Lung (tissue), 17 donors: ENCODE measurements at places on chromosomes 7 and 10. TPM values are rescaled to one million over a fixed set of nuclear protein-coding genes. Genes with fewer than 3 reads are reported as not detected.

PON1 gene
- polyA plus RNA-seq: 2.3 TPM

- DNase-seq: peak; percentile 32
Observed at GRCh38 chr7:26447116-26447515, 155.5 kb downstream of the SNX10 start.

- no peak for DNase-seq
Observed at GRCh38 chr7:142815134-142815533, 39.7 kb upstream of the EPHB6 start.

DNA sequence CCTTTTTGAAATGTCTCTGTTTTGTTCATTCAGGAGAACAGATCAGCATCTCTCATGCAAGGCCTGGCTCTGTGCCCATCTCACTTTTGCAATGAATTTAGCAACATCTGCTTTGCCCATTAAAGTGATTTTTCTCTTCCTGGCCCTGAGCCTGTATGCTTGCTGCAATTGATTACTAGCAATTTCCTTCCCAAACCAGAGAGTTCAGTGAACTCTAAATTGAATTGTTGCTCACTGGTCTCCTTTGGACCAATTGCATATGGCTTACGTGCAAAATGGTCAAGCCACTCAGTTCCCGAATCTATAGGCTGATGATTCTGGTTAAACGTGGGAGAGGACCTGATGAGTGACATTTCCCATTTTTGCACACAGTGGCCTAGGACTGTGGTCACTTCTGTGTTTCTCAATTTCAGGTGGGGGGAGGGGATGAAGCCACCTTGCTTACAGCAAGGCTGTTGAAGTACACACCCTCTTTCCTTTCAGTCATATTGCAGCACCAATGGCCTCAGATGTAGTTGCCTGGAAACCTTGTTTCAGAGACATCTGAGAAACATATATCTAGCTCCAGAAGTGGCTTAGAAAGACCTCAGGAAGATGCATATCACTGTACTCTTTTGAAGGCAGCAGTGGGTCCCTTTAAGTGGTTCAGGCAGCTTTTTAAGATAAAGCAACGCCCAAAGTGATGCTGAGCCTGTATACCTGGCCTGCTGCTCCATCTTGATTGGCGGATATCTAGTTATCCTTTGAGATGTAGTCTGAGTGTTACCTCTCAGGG, 201.4 kb downstream of the PTEN start:
- peak; percentile 86 for DNase-seq

EN2 gene
- polyA plus RNA-seq: 0.02 TPM

OGDHL gene
- polyA plus RNA-seq: 0.16 TPM

GIMAP2 gene
- polyA plus RNA-seq: 10.7 TPM

DNA sequence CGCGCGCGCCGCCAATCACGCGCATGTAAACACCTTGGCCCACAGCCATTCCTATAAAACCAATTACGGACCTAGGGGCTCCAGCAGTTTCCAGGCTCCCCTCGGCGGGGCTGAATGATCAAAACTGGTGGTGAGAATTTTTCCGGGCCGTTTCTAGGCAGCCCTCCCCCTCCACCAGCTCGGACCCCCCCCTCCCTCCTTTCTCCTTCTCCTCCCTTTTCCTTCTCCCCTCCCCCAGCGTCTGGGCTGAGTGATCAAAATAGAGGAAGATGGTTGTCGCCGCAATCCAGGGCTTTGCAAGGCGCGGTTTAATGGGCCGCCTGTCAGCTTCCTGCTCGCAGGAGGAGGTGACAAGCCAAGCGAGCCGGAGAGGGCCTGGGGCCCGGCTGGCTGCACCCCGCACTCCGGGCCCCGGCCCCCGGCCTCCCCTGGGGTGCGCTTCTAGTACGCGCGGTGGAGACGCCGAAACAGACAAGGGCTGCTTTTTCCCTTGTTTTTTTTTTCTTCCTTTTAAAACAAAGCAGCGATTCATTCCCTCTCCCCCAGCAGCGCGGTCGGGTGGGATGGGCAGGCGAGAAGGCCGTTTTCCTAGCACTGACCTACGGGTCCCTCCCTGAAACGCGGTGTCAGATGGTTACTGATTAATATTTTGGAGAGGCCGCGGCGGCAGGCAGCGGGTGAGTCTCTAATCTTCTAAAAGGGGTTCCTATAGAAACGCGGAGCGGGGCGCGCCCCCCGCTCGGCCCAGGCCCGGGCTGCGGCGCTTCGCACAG, 528 bp upstream of the TNRC18 start:
- DNase-seq: peak; percentile 100

- DNase-seq: no peak
Observed at GRCh38 chr7:141184532-141185190, 110.8 kb downstream of the TMEM178B start.

GRCh38 chr7:112707655-112708054, 82.5 kb downstream of the TMEM168 start:
- DNase-seq: peak; percentile 73

- DNase-seq: no peak
Observed at GRCh38 chr10:130777507-130778165, 533.9 kb downstream of the TCERG1L start.

HERPUD2 gene
- 18.9 TPM for polyA plus RNA-seq

- no peak for DNase-seq
Observed at GRCh38 chr10:108358912-108359311, 1194.4 kb upstream of the SORCS1 start.

- DNase-seq: no peak
Observed at GRCh38 chr10:61742812-61743211, 80.1 kb downstream of the CABCOCO1 start.

GRCh38 chr7:98321301-98321700, 39.8 kb downstream of the BRI3 start:
- no peak for DNase-seq

IDI2 gene
- 0.05 TPM for polyA plus RNA-seq

DNA sequence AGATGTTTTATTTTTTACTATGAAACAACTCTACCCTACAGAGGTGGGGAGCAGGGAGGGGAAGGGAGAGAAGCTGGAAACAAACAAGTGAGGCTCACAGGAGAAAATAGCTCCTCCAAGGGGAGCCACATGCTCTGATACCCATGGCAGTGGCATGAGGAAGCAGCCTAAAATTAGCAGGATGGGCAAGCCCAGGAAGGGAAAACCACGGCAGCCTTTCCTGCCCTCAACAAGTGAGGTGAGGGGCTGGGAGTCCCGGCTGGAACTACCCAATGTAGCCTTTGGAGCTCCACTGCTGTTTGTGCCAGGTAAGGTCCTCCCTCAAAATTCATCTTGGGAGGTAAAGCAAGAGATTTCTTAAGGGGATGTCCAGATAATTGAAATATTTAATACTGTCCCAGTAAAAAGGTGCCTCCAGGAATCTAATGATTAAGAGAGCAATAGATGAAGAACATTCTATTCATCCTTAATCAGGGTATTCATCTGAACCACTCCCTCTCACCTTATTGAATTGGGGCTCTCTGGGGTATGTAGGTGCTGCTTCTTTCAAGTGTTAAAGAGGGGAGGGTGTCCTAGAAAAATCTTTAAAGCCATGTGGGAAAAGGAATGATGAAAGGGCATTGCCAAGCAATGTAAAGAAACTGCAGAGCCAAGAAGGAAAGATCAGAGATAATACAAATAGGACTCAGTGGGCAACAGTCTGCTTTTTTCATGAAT, 12.8 kb upstream of the HERC4 start:
- no peak for DNase-seq

DNA sequence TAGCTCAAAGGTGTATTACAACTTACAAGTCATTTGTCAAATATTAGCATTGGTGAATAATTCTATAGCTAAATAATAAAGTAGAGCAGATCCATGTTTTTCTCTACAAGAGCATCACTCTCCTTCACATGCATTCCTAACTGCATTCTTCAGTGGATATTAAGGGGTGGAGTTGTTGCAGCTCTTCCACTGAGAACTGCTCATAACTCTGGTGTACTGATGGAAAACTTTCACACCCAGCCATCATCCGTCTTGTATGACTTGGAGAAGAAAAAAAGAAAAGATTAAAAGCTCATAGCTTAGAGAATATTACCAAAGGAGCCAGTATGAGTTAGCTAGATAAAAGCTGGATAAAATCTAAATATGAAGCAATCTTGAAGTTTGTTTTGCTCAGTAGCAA, 10.2 kb upstream of the FAM13C start:
- DNase-seq: no peak

DNA sequence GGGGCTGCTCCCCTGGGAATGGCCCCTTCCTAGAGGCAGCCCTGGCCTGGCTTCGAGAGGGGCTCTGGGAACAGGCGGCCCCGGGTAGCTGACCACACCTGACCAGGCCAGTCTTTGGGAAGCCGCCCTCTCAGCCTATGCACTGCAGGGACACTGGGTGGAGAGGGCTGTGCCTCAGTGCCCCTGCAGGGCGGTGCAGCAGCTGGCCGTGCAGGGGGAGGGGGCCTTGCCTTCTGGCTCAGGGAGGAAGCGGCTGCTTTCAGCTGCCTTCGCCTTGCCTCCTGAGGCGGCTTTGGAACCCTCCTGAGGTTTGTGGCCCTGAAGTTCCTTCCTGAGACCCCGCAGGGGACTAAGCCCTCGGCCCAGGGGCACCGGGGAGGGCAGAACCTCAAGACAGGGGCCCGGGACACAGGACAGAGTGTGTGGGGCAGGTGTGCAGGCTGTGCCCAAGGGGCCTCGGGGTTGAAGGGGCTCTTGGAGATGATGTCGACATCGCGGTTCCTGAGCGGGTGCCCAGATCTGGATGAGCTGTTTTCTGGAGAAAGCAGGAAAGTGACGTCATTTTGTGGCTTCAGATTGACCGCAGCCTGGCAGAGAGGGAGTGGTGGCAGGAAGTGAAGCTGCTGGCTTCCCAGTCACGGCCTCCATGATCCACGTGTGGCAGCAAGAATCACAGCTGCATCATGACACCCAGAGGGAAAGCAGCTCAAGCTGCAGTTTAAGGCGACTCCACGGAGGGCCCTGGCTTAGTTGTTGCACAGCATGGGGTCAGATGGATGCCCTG, 17.7 kb downstream of the ADAM8 start:
- peak; percentile 89 for DNase-seq

GRCh38 chr10:77782328-77783061, 144.1 kb downstream of the DLG5 start:
- DNase-seq: no peak

- DNase-seq: peak; percentile 79
Observed at GRCh38 chr7:144827621-144828020, 8.2 kb downstream of the TPK1 start.

CYP51A1 gene
- 74.3 TPM for polyA plus RNA-seq

UCN3 gene
- 0.17 TPM for polyA plus RNA-seq

C7orf57 gene
- 2.3 TPM for polyA plus RNA-seq
